Pancreas (tissue), 10 donors: ENCODE measurements at places on chromosomes 7 and 10.

- H3K36me3 ChIP-seq: no peaks in the 10 kb centered on the region
- H3K4me1 ChIP-seq: no peaks in the 10 kb centered on the region
- DNase-seq: no peak
- H3K4me3 ChIP-seq: no peak overlapping the region
- H3K27ac ChIP-seq: no peak overlapping the region
- H3K27me3 ChIP-seq: no peaks in the 10 kb centered on the region
These were observed 470.3 kb downstream of the AUTS2 start for GRCh38 chr7:70068531-70068930.

DNA sequence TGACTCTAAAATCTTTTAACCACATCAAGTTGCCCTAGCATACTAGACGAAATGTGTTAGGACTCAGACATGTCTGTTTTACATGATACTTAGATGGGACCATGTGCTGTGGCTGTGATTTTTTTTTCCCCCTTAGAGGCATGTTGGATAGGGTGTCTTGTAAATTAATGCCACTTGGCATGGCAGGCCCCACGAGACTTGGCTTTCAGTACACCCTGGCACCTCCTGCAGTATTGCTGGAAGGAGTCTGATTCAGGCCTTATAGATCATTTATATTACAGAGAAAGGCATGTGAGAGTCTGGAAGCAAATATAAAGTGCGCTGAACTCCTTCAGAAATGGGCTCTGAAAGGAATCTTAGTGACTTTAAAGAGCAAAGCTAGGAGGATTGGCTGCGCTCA lies 494.1 kb downstream of the SDK1 start:
- no peak overlapping the region for H3K4me3 ChIP-seq
- H3K27me3 ChIP-seq: no peaks in the 10 kb centered on the region
- H3K4me1 ChIP-seq: no peaks in the 10 kb centered on the region
- DNase-seq: no peak
- no peak overlapping the region for H3K27ac ChIP-seq
- H3K36me3 ChIP-seq: no peaks in the 10 kb centered on the region

GRCh38 chr10:104002911-104003310 lies 36.0 kb downstream of the SLK start:
- no peak overlapping the region for H3K27ac ChIP-seq
- no peaks in the 10 kb centered on the region for H3K27me3 ChIP-seq
- no peak for DNase-seq
- H3K36me3 ChIP-seq: no peaks in the 10 kb centered on the region
- H3K4me3 ChIP-seq: no peak overlapping the region
- no peaks in the 10 kb centered on the region for H3K4me1 ChIP-seq

- no peak for DNase-seq
- H3K36me3 ChIP-seq: no peaks in the 10 kb centered on the region
- H3K27ac ChIP-seq: no peak overlapping the region
- no peak overlapping the region for H3K4me3 ChIP-seq
- H3K27me3 ChIP-seq: no peaks in the 10 kb centered on the region
These were observed 17.9 kb upstream of the CLEC2L start for GRCh38 chr7:139505563-139505962.

DNA sequence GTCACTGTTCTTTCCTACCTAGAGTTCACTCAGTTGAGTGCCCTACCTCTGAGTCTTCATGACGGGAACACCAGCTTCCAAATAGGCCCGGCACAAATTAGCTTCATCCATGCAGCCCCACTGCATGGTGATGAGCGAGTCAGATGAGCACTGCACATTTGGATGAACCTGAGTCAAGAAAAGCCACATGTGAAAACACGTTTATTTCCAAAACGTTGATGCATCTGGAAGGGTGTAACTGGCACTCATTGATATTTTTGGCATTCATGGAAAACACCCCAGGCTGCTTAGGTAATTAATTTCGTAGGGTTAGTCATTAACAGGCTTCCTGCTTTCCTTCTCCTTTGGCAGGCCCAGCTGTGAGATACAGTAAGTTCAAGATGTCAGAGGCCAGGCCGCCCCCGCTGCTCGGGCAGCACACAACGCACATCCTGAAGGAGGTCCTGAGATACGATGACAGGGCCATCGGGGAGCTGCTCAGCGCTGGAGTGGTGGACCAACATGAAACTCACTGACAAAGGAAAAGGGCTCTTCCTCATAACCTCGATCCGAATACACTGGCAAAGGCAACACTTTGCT lies 725.2 kb downstream of the SUGCT start:
- no peak overlapping the region for H3K27ac ChIP-seq
- no peak for DNase-seq
- H3K4me3 ChIP-seq: no peak overlapping the region
- no peaks in the 10 kb centered on the region for H3K4me1 ChIP-seq
- H3K27me3 ChIP-seq: no peaks in the 10 kb centered on the region

- H3K36me3 ChIP-seq: no peaks in the 10 kb centered on the region
- H3K27me3 ChIP-seq: no peaks in the 10 kb centered on the region
- DNase-seq: no peak
- H3K4me3 ChIP-seq: no peak overlapping the region
- H3K4me1 ChIP-seq: peaks cover 37% of the 10 kb centered on the region
These were observed 109.0 kb downstream of the JCAD start for GRCh38 chr10:29950391-29950790.

- no peak overlapping the region for H3K4me3 ChIP-seq
- H3K27me3 ChIP-seq: no peaks in the 10 kb centered on the region
- H3K27ac ChIP-seq: no peak overlapping the region
- DNase-seq: no peak
These were observed 112.6 kb downstream of the PTPRZ1 start for GRCh38 chr7:121985476-121986030.

DNA sequence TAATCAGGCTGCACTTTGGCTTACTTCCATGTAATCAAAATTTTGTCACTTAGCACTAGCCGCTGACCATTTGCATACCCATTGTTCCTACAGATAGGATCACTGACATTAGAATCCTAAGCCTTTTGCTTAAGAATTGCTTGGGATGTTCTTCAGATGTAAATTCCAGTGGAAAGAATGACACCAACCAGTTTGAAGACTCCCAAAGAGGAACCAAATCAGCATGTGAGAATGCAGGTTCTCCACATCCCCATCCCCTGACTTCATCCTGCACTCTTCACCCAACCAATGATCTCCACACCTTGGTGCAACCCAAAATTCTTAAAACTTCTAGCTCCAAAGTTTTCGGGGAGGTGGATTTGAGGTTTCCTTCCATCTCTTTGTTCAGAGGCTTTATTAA lies 345.6 kb downstream of the GPAM start:
- H3K4me3 ChIP-seq: no peak overlapping the region
- no peak for DNase-seq
- H3K4me1 ChIP-seq: no peaks in the 10 kb centered on the region
- H3K36me3 ChIP-seq: no peaks in the 10 kb centered on the region
- H3K27me3 ChIP-seq: no peaks in the 10 kb centered on the region

DNA sequence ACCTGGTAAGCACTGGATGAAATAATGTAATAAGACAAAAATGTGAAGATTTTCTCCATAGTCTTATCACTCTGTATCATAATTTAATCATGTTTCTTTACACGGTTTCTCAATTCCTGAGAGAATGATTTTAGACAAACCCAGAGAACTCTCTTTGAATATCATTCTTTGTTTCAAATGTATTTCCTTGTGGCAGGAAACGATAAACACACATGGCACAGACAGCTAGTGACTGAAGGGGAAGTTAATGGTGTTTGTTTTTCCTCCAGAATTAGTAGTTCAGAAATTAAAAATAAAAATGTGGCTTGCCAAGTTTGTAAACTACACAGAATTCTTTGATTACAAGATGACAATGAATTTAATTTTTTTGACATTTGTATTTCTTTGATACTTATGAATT lies 163.7 kb upstream of the PRPS1L1 start:
- H3K4me1 ChIP-seq: no peaks in the 10 kb centered on the region
- H3K27me3 ChIP-seq: no peaks in the 10 kb centered on the region
- DNase-seq: no peak

- no peak for DNase-seq
- H3K36me3 ChIP-seq: no peaks in the 10 kb centered on the region
- no peaks in the 10 kb centered on the region for H3K27me3 ChIP-seq
- no peak overlapping the region for H3K27ac ChIP-seq
- H3K4me1 ChIP-seq: peaks cover 5% of the 10 kb centered on the region
These were observed 42.7 kb downstream of the SNX10 start for GRCh38 chr7:26334166-26334859.

DNA sequence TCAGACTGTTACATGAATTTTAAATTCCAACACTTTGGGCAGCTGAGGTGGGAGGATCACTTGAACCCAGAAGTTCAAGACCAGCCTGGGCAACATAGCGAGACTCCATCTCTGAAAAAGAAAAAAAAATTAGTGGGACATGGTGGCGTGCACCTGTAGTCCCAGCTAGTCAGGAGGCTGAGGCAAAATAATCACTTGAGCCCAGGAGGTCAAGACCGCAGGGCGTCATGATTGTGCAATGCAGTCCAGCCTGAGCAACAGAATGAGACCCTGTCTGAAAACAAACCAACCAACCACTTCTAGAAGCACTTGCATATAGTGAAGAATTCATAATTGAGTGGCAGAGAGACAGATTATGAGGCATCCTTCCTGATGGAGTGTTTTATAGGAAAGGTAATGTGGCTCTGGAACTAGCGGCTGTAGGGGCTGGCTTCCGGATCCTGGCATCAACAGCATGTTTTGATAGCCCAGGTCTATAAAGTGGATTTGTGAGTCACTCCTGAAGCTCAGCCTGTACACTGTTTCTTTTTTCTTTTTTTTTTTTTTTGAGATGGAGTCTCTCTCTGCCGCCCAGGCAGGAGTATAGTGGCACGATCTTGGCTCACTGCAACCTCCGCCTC lies 40.3 kb upstream of the RSBN1L start:
- H3K27me3 ChIP-seq: no peaks in the 10 kb centered on the region
- no peak overlapping the region for H3K27ac ChIP-seq
- no peaks in the 10 kb centered on the region for H3K36me3 ChIP-seq

GRCh38 chr10:42979721-42980467 lies 97.0 kb upstream of the RET start:
- H3K27ac ChIP-seq: no peak overlapping the region
- no peaks in the 10 kb centered on the region for H3K36me3 ChIP-seq
- DNase-seq: peak; percentile 3
- no peaks in the 10 kb centered on the region for H3K27me3 ChIP-seq

DNA sequence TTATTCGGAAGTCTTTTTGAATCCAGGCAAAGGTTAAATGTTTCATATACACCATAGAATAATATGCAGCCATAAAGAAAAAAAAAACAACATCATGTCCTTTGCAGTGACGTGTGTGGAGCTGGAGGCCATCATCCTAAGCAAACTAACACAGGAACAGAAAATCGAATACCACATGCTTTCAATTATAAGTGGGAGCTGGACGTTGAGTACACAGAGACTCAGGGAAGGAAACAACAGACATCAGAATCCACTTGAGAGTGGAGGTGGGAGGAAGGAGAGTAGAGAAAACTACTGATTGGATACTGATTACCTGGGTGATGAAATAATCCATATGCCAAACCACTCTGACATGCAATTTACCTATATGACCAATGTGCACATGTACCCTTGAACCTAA lies 293.4 kb downstream of the KLF6 start:
- DNase-seq: no peak
- no peak overlapping the region for H3K4me3 ChIP-seq
- H3K4me1 ChIP-seq: no peaks in the 10 kb centered on the region
- no peak overlapping the region for H3K27ac ChIP-seq

- H3K27ac ChIP-seq: no peak overlapping the region
- H3K4me1 ChIP-seq: peaks cover 13% of the 10 kb centered on the region
- H3K4me3 ChIP-seq: peak overlapping the region; percentile 62
These were observed 1.8 kb downstream of the GNAI1 start for GRCh38 chr7:80136261-80137055.

DNA sequence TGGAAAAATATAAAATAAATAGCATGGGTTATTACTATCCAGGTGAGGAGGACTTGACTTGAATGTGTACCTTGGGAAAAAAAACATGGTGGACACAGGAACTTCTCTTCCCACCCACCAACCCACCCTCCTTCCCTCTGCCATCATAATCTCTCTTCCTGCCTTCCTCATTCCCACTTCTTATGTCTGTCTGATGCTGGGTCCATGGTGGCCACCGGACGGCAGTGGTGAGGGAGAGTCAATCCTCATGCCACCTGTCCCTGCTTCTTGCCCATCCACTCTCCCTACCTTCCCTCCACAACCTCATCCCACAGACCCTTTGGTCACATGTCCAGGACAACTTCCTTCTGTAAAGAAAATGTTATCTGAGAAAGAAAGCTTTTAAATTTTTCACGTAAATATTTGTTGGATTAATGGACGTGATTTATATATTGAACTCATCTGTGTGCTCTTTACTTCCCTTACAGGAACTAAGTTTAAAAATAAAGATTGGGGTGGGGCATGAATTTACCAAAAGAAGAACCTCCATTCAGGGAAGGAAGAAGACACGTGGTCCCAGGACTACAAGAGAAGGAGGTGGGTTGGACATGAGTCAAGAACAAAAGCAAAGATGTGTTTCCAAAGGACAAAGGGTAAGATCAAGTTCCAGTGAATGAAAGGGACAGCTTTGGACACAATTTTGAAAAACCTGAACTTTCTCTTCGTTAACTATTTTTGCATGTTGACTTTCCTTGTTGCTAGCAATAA lies 104.5 kb downstream of the PIP4K2A start:
- DNase-seq: no peak
- H3K4me3 ChIP-seq: no peak overlapping the region
- no peak overlapping the region for H3K27ac ChIP-seq
- no peaks in the 10 kb centered on the region for H3K36me3 ChIP-seq
- no peaks in the 10 kb centered on the region for H3K27me3 ChIP-seq

GRCh38 chr10:33067481-33067880 lies 109.5 kb upstream of the ITGB1 start:
- H3K27ac ChIP-seq: no peak overlapping the region
- H3K4me3 ChIP-seq: no peak overlapping the region
- no peaks in the 10 kb centered on the region for H3K4me1 ChIP-seq
- no peak for DNase-seq

GRCh38 chr10:92753865-92754264 lies 64.1 kb downstream of the HHEX start:
- H3K27ac ChIP-seq: no peak overlapping the region
- no peak overlapping the region for H3K4me3 ChIP-seq
- H3K36me3 ChIP-seq: no peaks in the 10 kb centered on the region
- no peak for DNase-seq

DNA sequence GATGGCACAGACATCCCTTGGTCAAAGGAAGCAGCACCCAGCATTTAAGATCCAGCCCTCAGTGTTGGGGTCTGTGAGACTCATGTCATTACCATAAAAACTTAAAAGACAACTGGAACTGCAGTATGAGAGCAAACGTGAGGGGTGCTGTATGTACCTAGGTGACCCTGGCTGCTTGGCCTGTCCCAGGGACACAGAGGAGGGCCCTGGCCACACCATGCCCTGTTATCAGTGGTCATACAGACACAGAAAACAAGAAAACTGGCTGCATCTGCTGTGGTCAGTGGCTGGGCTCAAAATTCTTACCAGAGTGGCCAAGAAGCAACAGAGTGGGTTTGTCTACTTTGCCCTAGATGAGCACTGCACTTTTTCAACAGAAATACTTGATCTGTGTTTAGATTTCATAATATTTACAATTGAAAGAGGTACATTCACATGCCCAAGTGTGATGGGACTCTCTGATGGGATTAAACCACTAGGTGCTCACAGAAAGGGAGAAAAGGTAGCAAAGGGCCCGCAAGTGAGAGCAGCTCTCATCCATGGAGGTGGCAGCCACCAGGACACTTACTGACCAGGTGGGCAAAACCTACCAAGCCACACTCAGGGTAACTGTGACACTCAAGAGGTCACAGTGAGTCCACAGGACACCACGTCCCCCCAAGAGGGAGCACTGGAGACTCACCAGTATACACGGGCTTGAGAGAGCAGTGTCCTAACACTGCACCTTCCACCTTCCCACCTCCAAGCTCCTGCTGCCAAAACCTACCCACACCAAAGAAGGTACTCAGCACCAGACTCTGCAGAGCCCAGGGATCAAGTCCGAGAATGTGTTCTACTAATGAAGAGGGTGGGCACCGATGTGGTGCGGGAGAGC lies 68.1 kb upstream of the CAMK2B start:
- no peak overlapping the region for H3K27ac ChIP-seq
- no peak overlapping the region for H3K4me3 ChIP-seq
- H3K27me3 ChIP-seq: no peaks in the 10 kb centered on the region
- no peak for DNase-seq
- H3K36me3 ChIP-seq: peaks cover 10% of the 10 kb centered on the region
